ENCODE measurements at places on chromosomes 1 and 21.

DNA sequence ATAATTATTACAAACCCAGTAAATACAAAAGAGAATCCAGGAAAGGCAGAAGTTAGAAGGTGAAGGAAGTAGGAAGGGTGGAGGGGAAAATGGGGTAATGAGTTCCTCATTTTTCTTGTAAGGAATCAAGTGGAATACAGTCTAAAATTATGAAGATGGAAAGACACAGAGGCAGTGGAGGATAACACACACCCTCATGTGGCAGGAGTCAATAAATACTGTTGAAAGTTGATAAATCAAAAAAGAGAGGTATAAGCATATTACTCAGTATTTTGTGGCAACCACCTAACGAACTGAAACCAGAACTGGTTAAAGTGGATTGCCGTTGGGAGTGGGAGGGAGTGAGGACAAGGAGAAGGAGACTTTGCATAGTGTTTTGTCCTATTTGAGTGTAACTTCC is 78.6 kb upstream of the SLC44A3 start:
- no peak for DNase-seq

DNA sequence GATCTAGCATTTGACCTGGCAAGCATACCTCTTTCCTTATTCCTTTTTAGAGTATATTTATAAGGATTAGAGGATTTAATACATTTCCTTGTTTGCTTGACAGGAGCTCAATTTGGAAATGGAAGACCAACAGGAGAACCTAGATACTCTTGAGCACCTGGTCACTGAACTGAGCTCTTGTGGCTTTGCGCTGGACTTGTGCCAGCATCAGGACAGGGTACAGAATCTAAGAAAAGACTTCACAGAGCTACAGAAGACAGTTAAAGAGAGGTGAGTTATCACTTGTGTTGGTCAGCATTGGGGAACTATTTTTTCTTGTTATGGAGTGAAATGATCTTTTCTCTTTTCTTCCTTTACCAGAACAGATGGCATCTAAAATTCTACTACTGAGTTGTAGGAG is 123.4 kb upstream of the BMP8A start:
- no peak for DNase-seq

- no peak for DNase-seq
Observed at GRCh38 chr1:204437796-204438570, 26.4 kb upstream of the PPP1R15B start.

- no peak for DNase-seq
Observed at GRCh38 chr1:230575886-230576500, 66.3 kb upstream of the COG2 start.

DNA sequence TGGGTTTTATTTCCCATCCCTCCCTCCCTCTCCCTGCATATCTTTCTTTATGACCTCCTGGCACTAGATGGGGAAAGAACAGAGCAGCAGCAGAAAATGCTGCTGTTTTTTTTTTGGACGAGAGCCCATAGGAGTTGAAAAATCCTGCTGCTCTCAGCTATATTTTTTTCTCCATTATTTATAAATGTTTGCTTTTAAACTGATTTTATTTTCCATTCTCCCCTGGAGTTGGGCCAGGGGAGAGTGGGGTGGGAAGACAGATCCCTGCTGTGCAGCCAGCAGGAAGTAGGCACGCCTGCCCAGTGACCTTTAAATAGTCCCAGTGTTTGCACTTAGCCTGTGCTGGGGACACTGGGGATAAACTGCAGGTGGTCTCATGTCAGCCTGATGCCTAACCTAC is 17.4 kb downstream of the SFT2D2 start:
- DNase-seq, result no peak
